GM12892 (cell line): ENCODE measurements at places on chromosomes 2 and 18.

GRCh38 chr2:120886534-120887319 is 151.1 kb downstream of the GLI2 start:
- no peak for DNase-seq

- DNase-seq = no peak
These were observed 501.4 kb downstream of the FBXO15 start for GRCh38 chr18:73646196-73646595.

DNA sequence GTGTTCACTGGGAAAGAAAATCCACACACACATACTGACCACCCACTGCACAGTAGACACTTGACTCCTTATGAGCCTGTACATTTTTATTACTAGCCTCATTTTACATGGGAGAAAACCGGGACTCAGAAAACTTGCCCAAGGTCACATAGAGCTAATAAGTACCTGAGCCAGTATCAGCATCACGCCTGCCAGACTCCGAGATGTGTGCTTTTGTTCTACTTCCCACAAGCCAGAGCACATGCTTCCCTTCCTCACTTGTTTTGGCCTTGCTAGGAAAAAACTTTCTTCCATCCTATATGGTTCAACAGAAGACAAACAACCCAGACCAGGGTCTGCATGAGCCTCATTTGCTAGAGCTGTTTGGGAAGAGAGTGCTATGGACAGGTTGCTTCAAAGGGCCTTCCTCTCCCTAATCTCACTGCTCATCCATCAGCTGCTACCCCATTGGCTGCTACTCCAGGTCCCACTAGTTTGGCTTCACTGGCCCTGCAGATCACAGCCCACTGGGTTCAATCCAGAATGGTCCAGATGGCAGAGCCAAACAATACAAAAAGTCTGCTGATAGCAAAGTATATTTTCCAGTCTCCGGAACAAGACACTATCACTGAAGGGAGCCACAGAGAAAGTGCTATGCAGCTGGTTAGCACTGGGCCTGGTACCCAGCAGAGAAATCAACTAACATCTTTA is 63.9 kb downstream of the STK39 start:
- DNase-seq = no peak

GRCh38 chr2:222241128-222241870 is 57.5 kb downstream of the PAX3 start:
- no peak for DNase-seq

GRCh38 chr18:68532328-68532885 is 182.5 kb downstream of the TMX3 start:
- no peak for DNase-seq
